Adrenal gland (tissue), 19 donors: ENCODE measurements at places on chromosomes 4 and X. TPM values are rescaled to one million over a fixed set of nuclear protein-coding genes. Genes with fewer than 3 reads are reported as not detected.
A peak's percentile ranks its signal among the peaks of the same experiment; 100 is the strongest.

DNA sequence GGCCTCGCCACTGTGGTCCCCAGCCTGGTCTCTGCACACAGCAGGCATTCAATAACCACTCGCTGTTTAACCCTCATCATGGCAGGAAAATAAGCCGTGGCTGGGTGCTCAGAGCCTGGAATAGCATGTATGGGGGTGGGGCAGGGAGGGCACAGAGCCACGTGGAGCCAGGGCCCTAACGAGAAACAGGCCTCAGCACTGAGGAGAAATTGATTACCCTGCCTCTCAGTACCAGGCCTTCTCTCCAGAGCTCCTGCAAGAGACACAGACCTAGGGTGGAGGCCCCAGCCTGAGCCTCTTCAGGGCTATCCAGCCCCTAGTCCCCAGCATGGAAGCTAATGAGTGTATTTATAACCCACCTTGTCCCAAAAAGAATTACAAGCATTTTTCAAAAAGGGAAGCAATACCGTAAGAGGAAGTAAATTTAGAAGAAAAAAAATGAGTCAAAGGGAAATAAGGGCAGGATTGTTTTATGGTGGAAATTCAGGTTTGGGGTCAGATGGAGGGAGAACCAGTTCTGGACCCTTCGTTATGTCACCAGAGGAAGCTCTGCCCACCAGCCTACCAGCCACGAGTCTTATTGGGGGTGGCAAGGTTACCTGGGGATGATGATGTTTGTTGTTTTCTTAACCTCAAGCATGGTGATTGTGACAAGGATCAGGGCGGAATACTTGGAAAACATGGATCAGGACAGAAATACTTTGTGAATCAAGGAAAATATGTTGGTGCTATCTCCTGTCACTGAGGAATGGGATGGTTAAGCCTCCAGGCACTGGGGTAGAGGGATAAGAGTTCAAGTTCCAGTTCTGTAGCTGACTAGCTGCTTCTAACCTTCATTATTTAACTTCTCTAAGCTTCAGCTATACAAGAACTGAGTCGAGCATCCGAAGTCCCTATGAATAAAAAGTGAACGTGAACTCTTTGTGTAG lies 101.9 kb upstream of the RBPJ start:
- no peaks in the 10 kb centered on the region for H3K27me3 ChIP-seq
- no peak overlapping the region for H3K4me3 ChIP-seq
- no peaks in the 10 kb centered on the region for H3K36me3 ChIP-seq
- DNase-seq = no peak
- no peak overlapping the region for H3K27ac ChIP-seq
- H3K4me1 ChIP-seq = no peaks in the 10 kb centered on the region

DNA sequence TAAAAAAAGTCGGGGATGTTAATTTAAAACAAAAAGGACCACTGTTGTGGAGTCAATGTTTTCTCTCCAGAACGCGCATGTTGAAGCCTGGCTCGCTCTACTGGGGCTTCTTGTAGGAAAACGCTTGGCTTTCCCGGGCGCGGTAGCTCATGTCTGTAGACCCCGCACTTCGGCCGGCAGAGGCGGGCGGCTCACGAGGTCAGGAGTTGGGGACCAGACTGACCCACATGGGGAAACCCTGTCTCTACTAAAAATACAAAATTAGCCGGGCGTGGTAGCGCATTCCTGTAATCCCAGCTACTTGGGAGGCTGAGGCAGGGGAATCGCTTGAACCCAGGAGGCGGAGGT lies 15.6 kb downstream of the NELFA start:
- H3K4me1 ChIP-seq = no peaks in the 10 kb centered on the region
- no peak overlapping the region for H3K27ac ChIP-seq
- no peak overlapping the region for H3K4me3 ChIP-seq
- no peak for DNase-seq
- H3K36me3 ChIP-seq = no peaks in the 10 kb centered on the region

DNA sequence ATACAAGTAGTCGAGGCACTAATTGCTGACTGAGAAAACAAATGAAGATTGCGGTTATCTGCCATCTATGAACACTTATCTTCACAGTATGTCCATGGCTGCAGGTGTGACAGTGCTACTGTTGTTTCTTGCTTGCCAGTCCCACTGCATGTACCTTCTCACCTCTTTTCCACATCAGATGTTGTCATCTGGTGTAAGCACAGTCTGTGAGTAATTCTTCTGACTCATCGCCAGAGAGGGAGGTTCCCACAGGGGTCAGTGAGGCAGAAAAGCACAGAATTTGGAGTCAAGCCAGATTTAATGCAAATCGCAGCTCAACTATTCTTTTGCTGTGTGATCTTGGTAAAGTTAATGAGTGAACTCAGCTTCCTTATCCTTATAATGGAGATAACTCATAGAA lies 144.4 kb downstream of the GLRA2 start:
- H3K27me3 ChIP-seq = peaks cover 5% of the 10 kb centered on the region
- H3K4me3 ChIP-seq = no peak overlapping the region
- no peaks in the 10 kb centered on the region for H3K4me1 ChIP-seq
- DNase-seq = peak; percentile 22
- H3K36me3 ChIP-seq = no peaks in the 10 kb centered on the region

DNA sequence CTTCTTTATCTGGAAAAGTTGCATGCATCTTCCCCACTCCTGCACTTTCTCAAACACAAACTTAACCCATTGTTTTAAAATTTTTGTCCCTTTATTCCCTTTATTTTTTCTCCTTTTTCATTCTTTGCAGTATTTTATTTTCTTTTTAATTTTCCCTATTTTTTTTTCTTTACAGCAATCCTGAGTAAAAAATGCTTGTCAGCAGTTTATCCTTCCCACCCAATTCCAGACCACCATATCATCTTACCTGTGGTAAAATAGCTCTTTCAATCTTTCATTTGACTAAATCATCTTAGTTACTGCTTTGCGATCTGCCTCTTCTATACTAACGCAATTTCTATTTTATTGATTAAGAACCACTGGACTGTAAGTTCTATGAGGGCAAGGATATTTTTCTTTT lies 450.5 kb downstream of the KLHL4 start:
- H3K36me3 ChIP-seq = no peaks in the 10 kb centered on the region
- DNase-seq = no peak
- no peak overlapping the region for H3K27ac ChIP-seq
- H3K27me3 ChIP-seq = peaks cover 13% of the 10 kb centered on the region

SMIM31 gene
- total RNA-seq = not detected

DNA sequence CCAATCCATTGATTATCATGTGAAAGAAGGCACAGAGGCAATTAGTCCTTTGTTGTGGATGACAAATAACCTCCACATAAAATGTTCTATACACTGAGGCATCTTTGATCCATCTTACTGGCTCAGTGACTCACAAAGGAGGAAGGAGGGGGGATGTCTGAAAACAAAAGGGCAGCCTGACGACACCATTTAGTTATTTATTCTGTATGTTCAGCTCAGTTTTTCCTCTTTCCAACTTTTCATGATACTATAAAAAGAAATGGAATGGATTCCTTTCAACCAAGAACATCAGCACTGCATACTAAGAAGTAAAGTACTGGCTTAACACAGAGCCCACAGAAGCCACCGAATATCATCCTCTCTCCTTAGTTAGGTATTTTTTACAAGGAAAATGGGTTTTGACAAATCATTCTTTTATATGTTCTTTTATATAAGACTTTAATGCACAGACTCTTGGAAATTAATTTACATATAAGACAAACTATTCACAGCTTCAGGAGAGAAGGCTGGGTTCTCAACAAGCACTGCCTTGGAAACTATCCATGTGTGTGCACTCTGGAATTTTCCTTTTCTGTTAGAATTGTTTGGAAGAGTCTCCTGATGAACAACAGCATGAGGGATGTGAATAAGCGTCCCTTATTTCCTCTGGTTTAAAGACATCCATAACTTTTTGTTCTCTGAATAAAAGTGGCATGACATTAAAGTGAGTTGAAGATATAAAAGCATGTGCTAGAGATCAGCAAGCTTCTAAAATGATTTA lies 135.6 kb downstream of the TSPAN5 start:
- H3K4me3 ChIP-seq = no peak overlapping the region
- no peak for DNase-seq
- H3K36me3 ChIP-seq = no peaks in the 10 kb centered on the region
- H3K27ac ChIP-seq = no peak overlapping the region
- H3K4me1 ChIP-seq = no peaks in the 10 kb centered on the region

GRCh38 chr4:48967631-48968030 lies 18.4 kb upstream of the CWH43 start:
- no peak overlapping the region for H3K4me3 ChIP-seq
- H3K36me3 ChIP-seq = no peaks in the 10 kb centered on the region
- no peak for DNase-seq
- H3K27me3 ChIP-seq = peaks cover 8% of the 10 kb centered on the region
- no peak overlapping the region for H3K27ac ChIP-seq
- H3K4me1 ChIP-seq = no peaks in the 10 kb centered on the region

GRCh38 chr4:183200453-183200852 lies 101.4 kb downstream of the WWC2 start:
- DNase-seq = peak; percentile 93
- no peak overlapping the region for H3K27ac ChIP-seq
- H3K27me3 ChIP-seq = no peaks in the 10 kb centered on the region
- no peak overlapping the region for H3K4me3 ChIP-seq
- no peaks in the 10 kb centered on the region for H3K36me3 ChIP-seq
- no peaks in the 10 kb centered on the region for H3K4me1 ChIP-seq

DNA sequence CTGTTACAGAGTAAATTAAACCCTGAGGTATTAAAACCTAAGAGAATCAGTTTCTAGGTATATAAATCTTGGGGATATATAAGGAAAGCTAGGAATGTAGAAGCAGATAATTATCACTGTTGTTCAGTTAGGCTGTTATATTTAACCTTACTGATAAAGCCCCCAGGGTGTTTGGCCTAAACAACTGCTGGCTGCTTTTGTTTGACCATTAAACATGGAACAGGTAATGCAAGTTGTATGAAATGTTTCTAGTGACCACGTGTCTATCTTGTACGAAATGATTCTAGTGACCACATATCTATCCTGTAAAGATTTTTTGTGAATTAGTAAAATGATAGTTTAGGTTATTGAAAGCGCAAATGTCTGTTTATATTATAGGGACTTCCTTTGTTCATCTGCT lies 52.6 kb downstream of the SGMS2 start:
- H3K27me3 ChIP-seq = no peaks in the 10 kb centered on the region
- no peak overlapping the region for H3K4me3 ChIP-seq
- H3K36me3 ChIP-seq = no peaks in the 10 kb centered on the region
- no peak for DNase-seq

C4orf51 gene
- not detected for total RNA-seq

GRCh38 chr4:148054275-148054674 lies 322.4 kb downstream of the ARHGAP10 start:
- no peak for DNase-seq
- H3K4me1 ChIP-seq = peaks cover 5% of the 10 kb centered on the region
- H3K27ac ChIP-seq = no peak overlapping the region
- H3K27me3 ChIP-seq = no peaks in the 10 kb centered on the region
- no peak overlapping the region for H3K4me3 ChIP-seq
- no peaks in the 10 kb centered on the region for H3K36me3 ChIP-seq

ART3 gene
- 0.70 TPM for total RNA-seq

- H3K36me3 ChIP-seq = no peaks in the 10 kb centered on the region
- H3K4me1 ChIP-seq = no peaks in the 10 kb centered on the region
- no peak overlapping the region for H3K4me3 ChIP-seq
- no peak for DNase-seq
- no peak overlapping the region for H3K27ac ChIP-seq
- no peaks in the 10 kb centered on the region for H3K27me3 ChIP-seq
Measured at GRCh38 chr4:123120473-123120872, 198.1 kb upstream of the NUDT6 start.

DNA sequence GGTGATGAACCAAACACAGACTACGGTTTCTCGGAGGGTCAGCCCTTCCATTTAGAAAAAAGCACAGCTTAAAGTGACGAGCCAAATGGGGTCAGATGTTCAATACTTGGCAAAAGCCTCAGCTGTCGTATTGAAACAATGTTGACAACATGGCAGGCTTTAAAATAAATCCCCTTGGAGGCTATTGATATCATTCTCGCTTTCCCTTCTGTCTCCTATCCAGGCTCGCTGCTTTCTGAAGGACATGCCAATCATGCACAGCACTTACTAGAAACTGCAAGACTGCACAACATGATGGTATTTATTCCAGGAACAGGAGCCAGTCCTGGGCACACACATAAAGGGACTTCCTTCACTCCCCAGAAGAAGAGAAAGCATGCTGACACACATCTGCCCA lies 137.9 kb downstream of the SLC7A11 start:
- no peak overlapping the region for H3K4me3 ChIP-seq
- no peak overlapping the region for H3K27ac ChIP-seq
- no peaks in the 10 kb centered on the region for H3K4me1 ChIP-seq

SLC4A4 gene
- 0.74 TPM for total RNA-seq

RNF113A gene
- 13.8 TPM for total RNA-seq

DNA sequence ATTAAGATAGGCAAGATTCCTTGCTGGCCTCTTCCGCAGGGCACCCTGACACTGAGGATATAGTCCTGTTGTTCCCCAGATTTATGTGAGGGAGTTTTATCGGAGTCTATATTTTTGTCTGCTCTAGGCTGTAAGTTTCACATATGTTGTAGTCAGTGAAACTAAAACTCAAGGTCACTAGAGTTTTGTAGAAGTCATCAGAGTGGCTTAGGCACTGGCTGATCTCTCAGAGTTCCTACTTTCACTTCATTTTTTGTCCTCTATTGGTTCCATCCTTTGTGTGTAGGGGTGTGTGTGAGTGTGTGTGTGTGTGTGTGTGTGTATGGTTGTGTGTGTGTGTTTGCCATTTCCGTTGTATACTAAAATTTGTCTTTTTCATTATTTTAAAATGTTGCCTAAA lies 577.5 kb downstream of the IQCM start:
- no peak for DNase-seq
- H3K27me3 ChIP-seq = no peaks in the 10 kb centered on the region
- H3K36me3 ChIP-seq = no peaks in the 10 kb centered on the region
- H3K4me3 ChIP-seq = no peak overlapping the region
- no peaks in the 10 kb centered on the region for H3K4me1 ChIP-seq

STBD1 gene
- 6.3 TPM for total RNA-seq

- H3K4me3 ChIP-seq = no peak overlapping the region
- H3K4me1 ChIP-seq = peaks cover 61% of the 10 kb centered on the region
- no peaks in the 10 kb centered on the region for H3K36me3 ChIP-seq
Measured at GRCh38 chr4:118760092-118760491, 74.9 kb downstream of the METTL14 start.

GRCh38 chrX:149185087-149185486 lies 320.0 kb downstream of the IDS start:
- H3K4me3 ChIP-seq = no peak overlapping the region
- H3K27me3 ChIP-seq = peaks cover 5% of the 10 kb centered on the region
- no peak for DNase-seq

CXorf65 gene
- total RNA-seq = not detected
